ENCODE measurements at places on chromosomes 1 and 21. TPM values are rescaled to one million over a fixed set of nuclear protein-coding genes. Genes with fewer than 3 reads are reported as not detected.
A peak's percentile ranks its signal among the peaks of the same experiment; 100 is the strongest.

ANGPTL1 gene
- polyA plus RNA-seq = 6.1 TPM

ST6GALNAC5 gene
- polyA plus RNA-seq = 0.37 TPM

SLC44A3 gene
- 1.6 TPM for polyA plus RNA-seq

CFHR3 gene
- not detected for polyA plus RNA-seq

TRIM17 gene
- polyA plus RNA-seq = 0.37 TPM

KMO gene
- polyA plus RNA-seq = 0.22 TPM

PLEKHG5 gene
- 6.6 TPM for polyA plus RNA-seq

CD101 gene
- 0.90 TPM for polyA plus RNA-seq

- DNase-seq = no peak
These were observed 24.0 kb upstream of the VWA5B1 start for GRCh38 chr1:20266642-20267041.

DNA sequence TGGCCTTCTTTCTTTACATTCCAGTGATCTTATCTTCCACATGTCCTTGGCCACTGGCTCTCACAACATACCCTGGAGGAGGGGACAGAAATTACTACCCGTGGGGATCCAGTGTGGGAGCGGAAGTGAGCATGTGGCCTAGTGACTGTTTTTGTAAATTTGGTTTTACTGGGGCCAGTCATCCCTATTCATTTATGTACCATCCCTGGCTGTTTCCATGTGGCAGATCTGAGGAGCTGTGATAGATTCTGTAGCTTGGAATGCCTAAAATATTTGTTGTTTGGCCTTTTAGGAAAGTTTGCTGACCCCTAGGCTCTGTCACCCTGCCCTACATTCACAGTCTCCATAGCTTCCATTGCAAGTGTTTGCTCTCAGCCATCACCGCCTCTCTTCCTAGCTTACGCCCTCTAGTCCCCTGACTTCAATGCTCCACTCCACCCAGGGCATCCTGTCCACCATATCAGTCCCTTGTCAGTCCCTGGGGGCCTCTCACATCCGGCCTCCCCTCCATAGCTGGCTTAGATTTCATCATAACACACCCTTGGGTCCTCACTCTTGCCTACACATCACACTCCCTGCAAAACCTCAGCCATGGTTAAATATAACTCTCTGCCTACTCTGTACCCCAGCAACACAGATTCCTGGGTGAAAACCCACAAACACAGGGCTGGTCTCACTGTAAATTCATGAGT lies 25.8 kb downstream of the DHCR24 start:
- no peak for DNase-seq

DNA sequence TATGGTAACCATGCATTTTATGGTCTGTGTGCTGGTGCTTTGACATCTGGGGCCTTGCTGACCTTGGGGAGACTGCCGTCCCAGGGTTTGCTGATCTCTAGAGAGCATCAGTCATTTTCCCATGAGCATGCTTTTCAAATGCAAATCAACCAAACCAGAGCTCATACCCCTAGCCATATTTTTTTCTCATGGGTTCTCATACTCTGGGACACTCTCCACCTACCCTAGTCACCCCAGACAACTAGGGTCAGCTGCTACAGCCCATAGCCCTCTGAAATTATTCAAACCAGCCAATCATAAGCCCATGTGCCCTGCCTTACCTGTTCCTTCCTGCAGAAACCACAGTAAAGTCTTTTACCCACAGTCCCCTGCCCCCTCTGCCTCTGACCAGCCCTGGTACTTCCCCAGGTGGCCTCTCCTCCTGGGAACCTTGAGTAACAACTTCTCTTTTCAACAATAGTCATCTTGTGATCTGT lies 132.0 kb downstream of the MAP3K21 start:
- DNase-seq = no peak

DNA sequence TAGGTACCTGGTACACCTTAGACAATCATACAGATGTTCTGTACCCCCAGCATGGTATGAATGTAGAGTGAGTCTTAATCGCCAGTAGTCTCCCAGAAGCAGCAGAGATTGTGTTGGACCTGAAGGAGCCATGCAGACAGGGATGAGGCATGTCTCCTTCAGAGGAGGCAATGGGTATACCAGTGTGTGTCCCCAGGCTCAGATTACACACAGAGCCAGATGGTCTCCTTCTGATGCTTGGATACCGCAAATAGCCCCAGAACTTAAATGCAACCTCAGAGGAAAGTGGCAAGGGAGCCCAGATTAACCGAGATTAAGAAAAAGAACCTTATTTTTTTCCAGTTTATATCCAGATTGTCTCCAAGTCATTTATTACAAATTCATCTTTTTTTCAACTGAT lies 96.8 kb upstream of the C21orf91 start:
- DNase-seq = no peak

- DNase-seq = no peak
These were observed 1.7 kb downstream of the RAB7B start for GRCh38 chr1:206001476-206001888.

- no peak for DNase-seq
These were observed 421.2 kb downstream of the DPYD start for GRCh38 chr1:97499667-97500066.

GRCh38 chr1:6497867-6498575 lies 6.6 kb upstream of the PLEKHG5 start:
- peak; percentile 15 for DNase-seq

DNA sequence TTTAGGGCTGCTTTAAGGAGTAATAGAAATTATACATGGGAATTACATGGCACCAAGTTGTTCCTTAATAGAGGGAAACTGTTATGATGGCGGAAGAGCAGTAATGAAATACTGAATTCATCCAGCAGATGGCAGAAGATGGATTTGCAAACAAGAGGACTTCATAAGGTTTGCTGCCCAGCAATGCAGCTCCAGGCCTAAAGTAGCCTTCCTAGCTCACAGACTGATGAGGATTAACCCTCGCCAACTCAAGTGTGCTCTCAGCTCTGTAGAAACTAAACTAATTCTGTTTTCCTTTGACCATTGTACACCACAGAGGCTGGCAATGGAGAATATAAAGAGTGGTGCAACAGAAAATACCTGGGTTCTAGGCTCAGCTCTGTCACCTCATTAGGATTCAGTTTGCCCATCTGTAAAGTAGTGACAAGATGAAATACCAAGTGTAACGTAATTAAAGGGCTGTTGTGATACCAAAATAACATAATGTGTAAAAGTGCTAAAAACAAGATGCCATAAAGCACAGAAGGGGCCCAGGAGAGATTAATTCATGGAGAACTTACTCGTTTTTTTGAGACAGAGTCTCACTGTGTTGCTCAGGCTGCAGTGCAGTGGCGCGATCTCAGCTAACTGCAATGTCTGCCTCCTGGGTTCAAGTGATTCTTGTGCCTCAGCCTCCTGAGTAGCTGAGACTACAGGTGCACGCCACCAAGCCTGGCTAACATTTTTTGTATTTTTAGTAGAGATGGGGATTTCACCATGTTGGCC lies 102.4 kb upstream of the SERBP1 start:
- DNase-seq = peak; percentile 42

DNA sequence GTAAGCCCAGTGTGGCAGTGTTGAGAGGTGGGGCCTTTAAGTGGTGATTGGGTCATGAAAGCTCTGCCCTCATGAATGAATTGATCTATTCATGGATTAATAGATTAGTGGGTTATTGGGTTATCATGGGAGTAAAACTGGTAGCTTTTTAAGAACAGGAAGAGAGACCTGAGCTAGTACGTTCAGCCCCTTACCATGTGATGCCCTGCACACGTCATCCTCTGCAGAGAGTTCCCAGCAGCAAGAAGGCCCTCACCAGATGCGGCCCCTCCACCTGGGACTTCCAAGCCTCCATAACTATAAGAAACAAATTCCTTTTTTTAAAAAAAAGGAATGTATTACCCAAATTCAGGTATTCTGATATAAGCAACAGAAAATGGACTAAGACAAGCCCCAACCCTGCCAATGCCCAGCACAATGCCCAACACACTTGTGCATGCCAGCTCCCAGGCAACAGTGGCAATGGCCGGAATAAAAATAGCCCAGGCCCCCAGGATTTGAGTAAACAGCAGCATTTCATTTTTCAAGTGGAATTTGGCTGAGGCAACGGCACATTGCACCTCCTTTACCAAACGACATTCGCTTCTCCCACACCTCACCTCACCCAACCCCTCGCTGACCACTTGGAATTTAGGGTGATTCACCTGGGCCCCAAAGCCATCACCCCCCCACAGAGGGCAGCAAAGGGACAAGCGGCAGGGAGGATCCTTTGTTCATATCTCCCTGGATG lies 215.9 kb downstream of the TOMM20 start:
- no peak for DNase-seq

DNA sequence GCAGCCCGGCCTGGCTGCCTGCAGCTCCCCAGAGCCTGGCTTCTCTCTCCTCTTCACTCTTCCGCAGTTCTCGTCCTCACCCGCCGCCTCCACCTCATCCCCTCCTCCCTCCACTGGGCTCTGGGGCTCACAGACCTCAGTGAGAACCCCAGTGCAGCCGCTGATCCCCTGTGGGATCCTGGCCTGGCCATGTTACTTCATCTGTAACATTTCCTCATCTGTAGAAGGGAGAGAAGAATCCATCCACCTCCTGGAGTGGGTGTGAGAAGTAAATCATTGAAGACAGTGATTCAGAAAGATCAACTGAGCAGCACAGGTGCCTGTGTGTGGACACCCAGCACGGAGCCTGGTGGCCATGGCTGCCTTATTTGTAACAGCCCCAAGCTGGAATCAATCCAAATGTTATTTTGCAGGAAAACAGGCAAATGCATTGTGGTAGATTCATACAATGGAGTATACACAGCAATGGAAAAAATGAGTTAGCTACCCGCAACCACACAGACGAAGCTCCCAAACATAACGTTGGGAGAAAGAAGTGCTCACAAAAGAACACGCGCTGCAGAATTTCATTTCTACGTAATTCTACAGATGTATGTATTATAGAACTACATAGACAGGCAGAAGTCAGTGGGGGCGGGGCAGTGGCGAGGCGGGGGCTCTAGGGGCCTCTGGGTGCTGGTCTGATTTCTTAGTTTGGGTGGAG lies 8.7 kb downstream of the LAPTM5 start:
- DNase-seq = no peak

- DNase-seq = no peak
These were observed 87.5 kb upstream of the RHOU start for GRCh38 chr1:228647523-228648444.

- no peak for DNase-seq
These were observed 16.6 kb downstream of the EYA3 start for GRCh38 chr1:28071813-28072212.

DNA sequence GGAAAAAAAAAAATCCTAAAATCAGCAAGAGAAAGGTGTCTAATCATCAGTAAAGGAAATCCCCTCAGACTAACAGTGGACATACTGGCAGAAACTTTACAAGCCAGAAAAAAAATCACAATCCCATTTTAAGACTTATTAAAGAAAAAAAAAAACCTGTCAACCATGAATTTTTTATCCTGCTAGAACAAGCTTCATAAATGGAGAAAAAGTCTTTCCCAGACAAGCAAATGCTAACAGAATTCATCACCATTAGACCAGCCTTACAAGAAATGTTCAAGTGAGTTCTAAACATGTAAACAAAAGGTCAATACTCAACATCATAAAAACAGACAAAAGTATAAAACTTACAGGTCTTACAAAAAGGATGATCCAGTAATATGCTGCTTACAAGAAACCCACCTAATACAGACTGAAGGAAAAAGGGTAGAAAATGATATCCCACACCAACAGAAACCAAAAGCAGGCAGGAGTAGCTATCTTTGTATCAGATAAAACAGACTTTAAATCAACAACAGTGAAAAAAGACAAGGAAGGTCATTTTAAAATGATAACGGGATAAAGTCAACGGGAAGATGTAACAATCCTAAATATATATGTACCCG lies 129.6 kb downstream of the EVI5 start:
- no peak for DNase-seq

- DNase-seq = no peak
These were observed 61.8 kb downstream of the CLEC20A start for GRCh38 chr1:178434899-178435435.

DNA sequence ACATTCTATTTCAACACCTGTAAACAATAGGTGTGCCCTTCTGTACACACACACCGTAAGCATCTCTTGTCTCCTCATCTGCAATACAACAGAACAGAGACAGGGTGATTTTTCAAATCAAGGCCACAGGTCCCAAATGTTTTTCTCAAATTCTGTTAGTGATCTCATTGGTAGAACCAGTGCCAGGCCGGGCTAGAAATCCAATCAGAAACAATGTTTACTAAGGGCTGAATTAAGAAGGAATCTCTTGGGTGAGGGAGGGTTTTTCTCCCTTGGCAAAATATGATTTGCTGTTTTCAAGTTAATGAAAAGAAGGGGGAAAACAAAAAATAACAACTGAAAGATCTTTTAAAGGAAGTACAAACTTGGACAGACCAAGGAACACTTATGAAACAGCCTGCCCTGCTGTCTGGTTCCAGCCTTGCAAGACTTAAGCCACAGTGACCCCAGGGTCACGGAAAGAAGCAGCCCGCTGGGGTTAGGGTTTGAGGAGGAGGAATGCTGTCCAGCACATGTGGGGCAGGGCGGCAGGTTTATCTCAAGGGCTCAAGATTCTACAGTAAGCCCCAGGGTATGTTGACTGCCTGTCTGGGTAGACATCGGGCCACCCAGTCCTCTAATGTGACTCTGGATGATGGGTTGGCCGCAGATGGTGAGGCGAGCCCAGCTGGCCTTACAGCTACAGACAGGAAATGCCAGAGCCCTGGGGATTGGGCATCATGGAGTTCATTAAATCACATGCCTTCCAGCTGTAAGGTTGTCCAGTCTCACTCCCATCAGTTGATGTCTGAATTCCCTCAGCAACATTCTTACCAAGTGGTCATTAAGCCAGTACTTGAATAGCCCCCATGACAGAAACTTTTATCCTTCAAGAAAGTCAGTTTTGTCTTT lies 73.3 kb upstream of the SLC44A3 start:
- peak; percentile 19 for DNase-seq

DNA sequence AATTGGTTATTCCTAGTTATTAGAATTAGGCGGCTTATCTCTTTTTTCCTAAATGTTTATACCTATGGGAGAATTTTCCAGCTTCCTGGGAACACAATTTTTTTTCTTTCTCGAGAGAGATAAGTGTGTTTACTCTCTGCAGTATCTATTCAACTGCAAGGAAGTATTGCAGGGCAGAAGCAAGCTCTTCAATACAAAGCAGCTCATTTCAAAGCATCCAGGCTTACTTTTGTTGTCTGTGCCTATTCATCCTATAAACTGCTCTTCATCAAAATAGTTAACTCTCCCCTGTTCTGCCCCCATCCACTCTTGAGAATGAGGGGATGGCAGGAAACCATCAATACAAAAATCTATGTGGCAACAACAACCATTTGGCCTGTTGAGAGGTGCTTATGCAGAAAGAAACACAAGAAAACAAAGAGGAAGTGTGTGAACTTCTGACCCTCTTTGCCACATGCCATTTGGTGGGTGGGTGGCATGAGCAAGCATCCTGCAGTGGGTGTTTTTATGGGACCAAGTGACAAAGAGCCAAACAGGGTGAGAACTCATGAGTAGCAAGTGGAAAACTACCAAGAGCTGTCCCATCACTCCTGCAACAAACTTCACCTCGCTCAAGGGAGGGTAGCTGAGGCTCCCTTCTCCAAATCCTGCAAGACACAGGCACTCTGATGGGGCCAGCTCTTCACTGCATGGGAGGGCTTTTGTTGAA lies 50.6 kb upstream of the MRPS6 start:
- no peak for DNase-seq

GRCh38 chr21:42781150-42781970 lies 98.0 kb downstream of the WDR4 start:
- DNase-seq = no peak

GRCh38 chr1:31703431-31704270 lies at the start of gene COL16A1:
Gene COL16A1, minus strand, starts transcription at chr1:31704017. Its CDS starts 1,824 bp downstream, at chr1:31702193.
- DNase-seq = peak; percentile 81

All from heart right ventricle (tissue), 16 donors.